ENCODE measurements at places on chromosomes 3 and 15. TPM values are rescaled to one million over a fixed set of nuclear protein-coding genes. Genes with fewer than 3 reads are reported as not detected.

DNA sequence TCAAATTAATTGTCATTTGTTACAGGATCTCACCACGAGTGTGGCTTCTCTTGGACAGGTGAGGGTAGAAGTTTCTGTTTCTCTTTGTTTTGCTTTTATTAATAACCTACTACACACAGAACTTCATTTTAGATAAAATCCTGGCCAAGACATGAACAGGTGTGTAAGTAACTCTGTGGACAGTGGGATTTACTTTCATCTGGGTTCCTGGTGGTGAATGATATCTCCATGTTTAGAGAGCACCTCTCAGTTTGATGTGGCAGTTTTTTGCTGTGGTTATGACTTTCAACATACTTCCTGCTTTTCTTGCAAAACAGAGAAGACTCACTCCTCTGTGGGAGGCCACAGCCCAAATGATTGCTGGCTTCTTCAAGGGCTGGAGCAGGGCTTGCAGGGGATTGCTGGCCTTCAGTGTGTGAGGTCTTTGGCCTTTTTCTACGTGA lies 71.1 kb upstream of the XCR1 start:
- peak; percentile 72 for DNase-seq

- no peak for DNase-seq
Measured at GRCh38 chr3:170007031-170007663, 30.6 kb upstream of the GPR160 start.

DNA sequence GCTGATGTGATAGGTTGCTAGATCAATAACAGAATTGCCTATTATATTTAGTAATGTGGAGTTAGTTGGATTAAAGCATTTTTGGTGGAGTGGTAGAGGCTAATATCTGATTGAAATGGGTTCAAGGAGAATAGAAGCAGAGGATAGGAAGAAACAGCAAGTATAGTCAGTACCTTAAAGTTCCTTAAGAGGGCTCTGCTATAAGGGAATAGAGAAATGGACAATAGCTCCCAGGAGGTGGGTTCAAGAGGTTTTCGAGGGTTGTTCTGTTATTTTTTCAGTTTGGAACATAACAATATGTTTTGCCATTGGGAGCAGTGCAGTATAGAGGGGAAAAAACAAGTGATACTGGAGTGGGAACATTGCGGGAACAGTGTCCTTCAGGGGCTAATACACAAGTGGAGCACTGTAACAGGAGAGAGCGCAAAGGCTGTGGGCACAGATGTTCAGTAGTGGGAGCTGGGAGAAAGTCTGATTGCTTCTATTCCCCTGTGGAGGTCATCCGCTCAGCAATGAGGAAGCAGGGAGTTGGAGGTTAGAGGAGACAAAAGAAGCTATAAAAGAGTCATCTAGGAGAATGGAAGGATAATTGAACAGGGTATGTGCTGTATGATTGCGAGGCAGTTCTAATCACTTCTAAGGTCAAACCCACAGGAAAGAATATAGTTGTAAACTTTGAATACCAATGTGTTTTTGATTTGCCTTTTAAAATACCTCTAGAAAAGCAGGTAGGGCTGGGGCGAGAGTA lies 3.3 kb downstream of the MRPS11 start:
- DNase-seq: no peak

- DNase-seq: no peak
Measured at GRCh38 chr15:61720197-61720704, 340.0 kb downstream of the VPS13C start.

Gene IP6K1
- 46.5 TPM for total RNA-seq

Gene SLC51A
- 3.1 TPM for total RNA-seq

- no peak for DNase-seq
Measured at GRCh38 chr3:175267561-175267960, 408.4 kb downstream of the NAALADL2 start.

DNA sequence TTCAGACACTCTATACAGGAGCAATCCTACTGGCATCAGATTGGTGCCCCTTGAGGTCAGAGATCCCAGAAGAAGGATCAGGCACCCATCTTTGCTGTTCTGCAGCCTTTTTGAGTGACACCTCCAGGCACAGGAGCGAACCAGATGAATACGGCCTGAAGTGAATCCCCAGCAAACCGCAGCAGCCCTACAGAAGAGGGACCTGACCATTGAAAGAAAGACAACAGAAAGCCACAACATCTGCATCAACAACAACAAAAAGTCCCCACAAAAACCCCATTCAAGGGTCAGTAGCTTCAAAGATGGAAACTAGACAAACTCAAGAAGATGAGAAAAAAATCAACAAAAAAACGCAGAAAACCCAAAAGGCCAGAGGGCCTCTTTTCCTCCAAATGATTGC lies 130.4 kb downstream of the PPM1L start:
- no peak for DNase-seq

- no peak for DNase-seq
Measured at GRCh38 chr3:193771653-193772421, 178.8 kb downstream of the OPA1 start.

DNA sequence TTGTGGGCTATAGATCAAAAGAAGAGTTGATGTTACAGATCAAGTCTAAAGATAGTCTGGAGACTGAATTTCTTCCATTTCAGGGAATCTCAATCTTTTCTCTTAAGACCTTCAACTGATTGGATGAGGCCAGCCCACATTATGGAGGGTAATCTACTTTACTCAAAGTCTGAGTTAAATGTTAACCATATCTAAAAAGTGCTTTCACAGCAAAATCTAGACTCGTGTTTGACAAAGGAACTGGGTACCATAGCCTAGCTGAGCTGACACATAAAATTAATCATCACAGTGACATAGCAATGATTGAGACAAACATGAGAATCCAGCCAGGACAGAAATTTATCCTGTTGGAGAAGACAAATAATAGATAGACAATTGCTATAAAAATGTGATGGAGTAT lies 407.9 kb upstream of the GRM7 start:
- no peak for DNase-seq

DNA sequence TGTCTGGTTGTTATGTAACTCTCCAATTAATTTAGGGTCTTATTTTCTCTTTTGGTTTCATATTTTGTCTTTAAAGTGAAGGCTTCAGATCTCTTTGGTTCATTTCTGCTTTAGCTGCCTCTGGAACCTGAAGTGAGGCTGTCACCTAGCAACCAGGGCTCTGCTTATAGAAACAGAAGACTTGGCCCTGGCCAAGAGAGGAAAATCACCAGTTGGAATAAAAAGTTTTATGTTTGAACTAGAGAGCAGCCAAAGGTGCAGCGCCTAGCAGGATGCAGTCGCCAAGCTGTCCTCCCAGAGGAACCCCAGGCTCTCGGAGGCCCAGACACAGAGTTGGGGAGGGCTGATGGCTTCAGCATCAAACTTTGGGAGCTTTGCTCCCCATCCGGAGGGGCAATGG lies 41.1 kb downstream of the LYZL4 start:
- DNase-seq: no peak

DNA sequence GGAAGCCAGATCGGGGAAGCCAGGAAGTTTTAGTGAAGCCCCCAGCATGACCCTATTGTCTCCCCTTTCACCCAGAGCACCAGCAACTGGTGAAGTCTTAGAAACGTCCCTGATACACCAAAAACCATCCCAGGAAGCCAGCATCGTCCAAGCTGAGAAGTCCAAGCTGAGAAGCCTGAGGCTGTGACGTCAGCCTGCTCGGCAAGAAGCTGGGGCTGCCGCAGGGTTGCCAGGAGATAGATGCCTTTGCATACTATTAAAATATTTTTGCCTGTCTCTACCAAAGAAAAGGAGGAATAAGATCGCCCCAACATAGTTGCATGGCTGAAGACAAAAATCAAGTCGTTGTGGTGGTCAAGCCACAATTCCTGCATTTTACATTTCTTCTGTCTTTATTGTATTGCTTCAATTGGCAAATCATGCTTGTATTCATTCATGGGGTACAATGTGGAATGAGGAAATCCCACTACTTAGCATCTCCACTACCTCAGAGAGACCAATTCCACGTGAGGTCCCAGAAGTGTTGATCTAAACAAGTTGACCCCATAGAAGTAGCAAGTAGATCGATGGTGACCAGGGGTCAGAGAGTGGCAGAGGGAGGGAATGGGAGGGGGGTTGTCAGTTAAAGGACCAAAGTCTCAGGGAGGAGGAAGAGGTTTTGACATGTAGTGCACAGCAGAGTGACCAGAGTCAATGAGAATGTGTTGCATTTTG lies 19.6 kb upstream of the EMC3 start:
- DNase-seq: no peak

DNA sequence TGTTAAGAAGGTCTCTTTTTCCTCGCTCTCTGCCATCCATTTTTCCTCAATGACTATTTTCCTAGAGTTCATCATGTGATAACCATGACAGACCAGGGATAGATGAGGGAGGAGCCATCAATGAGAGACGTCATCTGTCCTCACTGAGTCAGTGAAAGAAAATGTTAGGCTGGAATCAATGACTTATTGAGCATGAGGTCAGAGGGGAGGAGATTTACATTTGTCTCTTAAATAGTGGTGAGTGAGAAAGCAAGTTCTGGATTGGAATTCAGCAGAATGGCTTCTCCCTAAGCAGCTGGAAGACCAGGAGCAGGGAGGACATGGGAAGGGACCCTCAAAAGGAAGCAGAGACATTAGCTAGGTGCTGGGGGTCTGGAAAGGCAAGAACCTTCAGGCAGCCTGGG lies 28.2 kb upstream of the USP3 start:
- no peak for DNase-seq

- no peak for DNase-seq
Measured at GRCh38 chr3:89179355-89180001, 72.1 kb downstream of the EPHA3 start.

DNA sequence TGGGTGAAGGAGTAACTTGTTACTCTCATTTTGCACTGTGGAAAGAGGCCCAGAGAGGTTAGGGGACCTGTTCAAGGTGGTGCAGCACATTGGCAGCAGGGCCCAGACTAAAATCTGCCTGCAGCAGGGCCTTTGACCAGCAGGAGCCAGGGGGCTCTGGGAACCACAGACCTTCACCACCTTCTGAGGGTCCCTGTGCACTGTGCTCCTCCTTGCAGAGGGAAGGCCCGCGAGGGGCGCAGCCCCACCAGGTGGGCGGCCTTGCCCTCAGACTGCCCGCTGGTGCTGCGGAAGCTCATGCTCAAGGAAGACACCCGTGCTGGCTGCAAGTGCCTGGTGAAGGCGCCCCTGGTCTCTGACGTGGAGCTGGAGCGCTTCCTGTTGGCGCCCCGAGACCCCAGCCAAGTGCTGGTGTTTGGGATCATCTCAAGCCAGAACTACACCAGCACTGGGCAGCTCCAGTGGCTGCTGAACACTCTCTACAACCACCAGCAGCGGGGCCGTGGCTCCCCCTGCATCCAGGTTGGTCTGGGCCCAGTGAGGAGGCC lies 61.5 kb upstream of the FGD5 start:
- DNase-seq: no peak

DNA sequence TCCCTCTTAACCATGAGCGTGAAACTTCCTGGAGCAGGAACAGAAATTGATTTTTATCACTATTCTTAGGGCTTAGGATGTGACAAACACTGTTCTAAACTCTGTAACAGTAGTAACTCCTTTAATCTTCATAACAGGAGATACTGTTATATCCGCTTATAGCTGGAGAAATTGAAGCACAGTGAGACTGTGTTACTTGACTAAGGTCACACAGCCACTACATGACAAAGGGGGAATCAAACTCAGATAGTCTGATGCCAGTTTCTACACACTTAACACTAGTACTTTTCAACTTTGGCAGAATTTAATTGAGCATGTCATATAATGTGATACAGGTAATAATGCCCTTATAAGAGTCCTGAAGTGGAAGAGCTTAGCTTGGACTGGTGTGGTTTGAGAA lies 800 bp upstream of the TARS3 start:
- DNase-seq: no peak

- DNase-seq: no peak
Measured at GRCh38 chr3:189529468-189529867, 101.7 kb upstream of the TP63 start.

GRCh38 chr3:45180051-45180450 lies 33.9 kb upstream of the CDCP1 start:
- DNase-seq: no peak

Gene MORC1
- 0.15 TPM for total RNA-seq

GRCh38 chr3:46400000-46400734 lies 6.7 kb downstream of the CCR5AS start:
- no peak for DNase-seq

Gene CKMT1B
- total RNA-seq: 3.9 TPM

DNA sequence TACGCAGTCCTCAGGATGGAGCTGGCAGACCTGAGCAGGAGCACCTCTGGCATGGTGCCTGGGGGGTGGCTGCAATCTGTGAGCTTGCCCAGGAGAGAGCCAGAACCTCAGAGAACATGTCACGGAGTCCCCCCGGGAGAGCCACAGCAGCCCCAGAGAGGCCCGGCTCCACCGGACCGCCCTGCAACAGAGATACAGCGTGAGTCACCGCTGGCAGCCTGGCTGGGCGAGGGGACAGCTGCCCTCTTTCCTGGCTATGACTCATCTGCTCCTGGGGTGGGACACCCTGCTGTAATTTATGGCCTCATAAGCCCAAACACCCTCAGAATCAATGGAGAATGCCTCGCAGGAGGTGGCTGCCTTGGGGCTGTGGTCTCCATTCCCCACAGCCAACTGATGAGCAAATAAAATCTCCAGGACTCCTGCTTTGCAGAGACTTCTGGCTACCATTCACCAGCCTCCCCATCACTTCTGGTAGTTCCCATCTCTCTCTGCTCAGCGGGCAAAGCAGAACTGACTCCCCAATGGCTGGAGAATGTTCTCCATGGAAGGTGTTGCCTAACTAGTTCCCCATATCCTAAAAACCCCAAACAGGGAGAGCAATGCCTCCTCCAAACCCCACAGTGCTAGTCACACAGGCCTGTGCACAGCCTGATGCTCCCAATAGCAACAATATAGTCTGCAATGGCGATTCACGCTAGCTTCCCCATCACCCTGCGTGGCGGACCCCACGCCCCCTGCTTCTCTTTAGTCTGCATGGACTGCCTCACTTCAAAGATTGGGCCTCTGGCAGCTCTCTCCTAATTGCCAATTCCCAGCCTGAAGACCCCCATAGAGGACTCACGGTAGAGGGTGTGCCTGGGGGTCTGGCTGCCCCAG lies 21.6 kb downstream of the ACSBG1 start:
- no peak for DNase-seq

DNA sequence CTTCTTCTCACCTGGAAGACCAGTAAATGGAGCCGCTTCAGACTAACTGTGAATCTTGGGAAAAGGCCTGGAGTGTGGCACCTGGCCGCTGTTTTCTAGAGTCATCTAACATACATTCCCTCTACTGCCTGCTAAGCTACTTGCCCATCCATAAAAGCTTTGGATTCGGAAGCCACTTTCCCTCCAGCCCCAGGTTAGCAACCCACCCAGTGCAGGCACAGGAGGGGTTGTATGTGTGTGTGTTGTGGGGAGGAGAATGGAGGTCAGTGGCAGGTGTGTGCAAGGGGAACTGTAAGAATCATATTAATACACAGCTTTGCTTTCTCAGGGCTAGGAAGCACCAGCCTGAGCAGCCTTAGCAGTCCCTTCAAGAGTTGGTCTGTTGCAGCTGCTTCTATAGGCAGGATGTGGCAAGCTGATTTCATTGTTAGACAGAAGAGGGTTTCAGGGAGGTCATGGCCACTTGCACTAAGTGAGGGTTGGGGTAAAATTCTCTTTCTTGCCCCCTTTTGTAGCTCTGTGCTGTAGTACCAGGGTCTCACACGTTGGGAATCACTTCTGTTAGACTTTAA lies 8.9 kb downstream of the NSUN3 start:
- no peak for DNase-seq

Measured in upper lobe of left lung (tissue), 6 donors.